ENCODE measurements at places on chromosomes 7 and 10.

DNA sequence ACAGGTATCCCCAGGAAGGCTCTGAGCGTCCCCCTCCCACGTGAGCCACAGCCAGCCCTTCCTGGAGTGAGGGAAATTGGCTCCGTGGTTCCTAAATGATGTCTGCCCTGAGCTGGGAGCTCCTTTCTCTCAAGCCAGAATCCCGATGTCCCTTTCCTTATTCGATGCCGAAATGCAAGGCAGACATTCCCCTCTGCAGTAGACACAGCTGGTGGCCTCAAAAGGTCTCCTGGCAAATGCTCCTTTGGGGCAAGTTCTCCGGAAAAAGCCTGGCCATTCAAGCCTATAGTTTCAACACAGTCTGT lies 98.9 kb downstream of the HIP1 start:
- DNase-seq, result no peak

GRCh38 chr7:76220185-76221057 lies 18.7 kb downstream of the SRRM3 start:
- no peak for DNase-seq

- no peak for DNase-seq
Observed at GRCh38 chr7:479948-480499, 39.6 kb downstream of the PDGFA start.

DNA sequence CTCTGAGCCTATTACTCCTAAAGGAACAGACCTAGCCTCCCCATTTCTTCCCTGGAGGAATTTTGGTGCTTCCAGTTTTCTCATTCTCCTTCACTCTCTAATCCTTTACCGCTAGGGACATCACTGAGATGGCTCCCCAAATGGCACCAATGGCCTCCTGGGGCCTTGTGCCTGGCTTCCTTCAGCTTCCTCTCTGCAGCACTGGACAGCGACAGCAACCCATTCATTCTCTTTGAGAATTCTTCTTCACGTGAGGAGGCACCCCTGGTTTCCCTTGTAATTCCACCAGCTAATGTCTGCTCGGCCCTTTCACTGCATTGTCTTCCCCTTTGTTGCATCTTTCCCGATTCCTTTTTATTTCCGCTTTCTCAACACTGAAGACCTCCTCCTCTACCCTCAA lies 24.6 kb upstream of the KDM7A start:
- no peak for DNase-seq

GRCh38 chr10:86665868-86666267 lies 2.4 kb upstream of the LDB3 start:
- no peak for DNase-seq

GRCh38 chr7:112193915-112194502 lies 12.2 kb downstream of the DOCK4 start:
- DNase-seq, result no peak

DNA sequence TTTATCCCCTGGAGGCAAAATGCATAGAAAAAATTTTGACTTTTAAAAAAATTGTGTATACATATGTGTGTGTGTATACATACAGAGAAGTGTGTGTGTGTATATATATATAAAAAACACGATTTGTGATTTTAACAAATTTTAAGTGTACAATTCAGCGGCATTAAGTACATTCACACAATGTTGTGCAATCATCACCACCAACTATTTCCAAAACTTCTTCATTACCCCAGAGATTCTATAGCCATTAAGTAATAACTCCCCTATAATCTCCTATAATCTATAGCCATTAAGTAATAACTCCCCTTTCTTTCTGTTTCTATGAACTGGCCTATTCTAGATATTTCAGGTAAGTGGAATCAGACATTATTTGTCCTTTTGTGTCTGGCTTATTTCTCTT lies 20.7 kb upstream of the CAMK2B start:
- DNase-seq, result no peak

DNA sequence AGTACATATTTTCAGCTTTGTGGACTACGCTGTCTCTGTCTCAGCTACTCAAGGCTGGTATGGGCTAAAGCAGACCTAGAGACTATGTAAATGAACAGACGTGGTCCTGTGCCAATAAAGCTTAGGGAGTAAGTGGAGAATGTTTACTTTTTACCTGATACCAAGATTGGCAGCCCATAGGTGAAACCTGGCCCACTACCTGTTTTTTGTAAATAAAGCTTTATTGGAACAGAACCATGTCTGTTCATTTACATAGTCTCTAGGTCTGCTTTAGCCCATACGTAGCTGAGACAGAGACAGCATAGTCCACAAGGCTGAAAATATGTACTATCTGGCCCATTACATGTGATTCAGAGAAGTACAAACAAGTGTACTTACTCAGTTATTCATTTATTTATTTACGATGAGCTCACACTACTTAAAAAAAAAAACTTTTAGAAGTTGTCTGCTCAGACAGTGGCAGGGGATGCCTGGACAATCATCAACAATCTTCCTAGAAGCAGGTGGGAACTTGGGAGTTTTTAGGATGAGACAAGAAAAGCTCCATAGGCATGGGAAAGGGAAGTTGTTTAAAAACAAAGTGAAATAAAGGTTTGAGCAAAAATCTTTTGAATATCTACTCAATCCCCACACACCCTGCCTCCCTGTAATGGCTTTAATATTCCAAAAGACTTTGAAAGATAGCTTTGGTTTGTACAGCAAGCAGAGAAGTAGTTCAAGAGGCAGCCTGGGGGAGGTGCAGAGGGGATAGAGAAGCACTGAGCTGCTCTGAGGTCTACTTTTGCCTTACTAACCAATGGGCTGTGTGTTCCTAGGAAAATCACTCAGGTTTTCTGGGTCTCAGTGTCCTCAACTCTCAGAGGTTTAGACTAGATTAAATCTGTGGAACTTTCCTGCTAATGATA lies 114.4 kb upstream of the AFAP1L2 start:
- no peak for DNase-seq

Measured in activated CD8-positive, alpha-beta memory T cell treated with anti-CD3 and anti-CD28 coated beads for 1 hour (primary cell).